ENCODE measurements at places on chromosomes 2 and 18.

- DNase-seq: no peak
- H3K27me3 ChIP-seq: no peaks in the 10 kb centered on the region
- peaks cover 48% of the 10 kb centered on the region for H3K4me1 ChIP-seq
- H3K27ac ChIP-seq: peak overlapping the region; percentile 46
- H3K4me3 ChIP-seq: peak overlapping the region; percentile 86
These were observed 157 bp downstream of the PTGR3 start for GRCh38 chr18:75208836-75209128.

DNA sequence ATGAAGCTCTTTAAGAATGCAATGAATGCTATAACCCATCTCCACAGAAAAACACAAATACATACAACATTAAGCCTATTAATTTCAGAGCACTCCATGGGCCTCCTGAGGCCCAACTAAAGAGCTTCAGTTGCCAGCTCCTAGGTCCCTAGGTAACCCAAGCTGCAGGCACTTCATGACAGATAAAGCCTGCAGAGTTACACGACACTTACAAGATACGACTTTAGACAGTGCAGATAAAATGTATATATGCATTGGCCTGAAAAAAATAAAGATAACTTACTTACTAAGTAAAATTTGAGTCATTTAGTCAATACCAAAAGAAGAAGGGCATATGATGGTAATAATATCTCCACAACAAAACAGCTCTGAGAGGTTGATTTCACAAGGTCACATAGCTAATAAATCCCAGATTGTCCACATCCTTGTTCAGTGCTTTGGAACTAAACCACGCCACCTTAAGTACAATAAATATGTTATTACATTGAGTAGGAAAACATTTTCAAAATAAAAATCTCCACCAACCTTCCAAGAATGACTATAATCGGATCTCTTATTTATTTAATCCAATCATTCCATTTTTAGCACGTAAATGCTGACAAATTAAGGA lies 3.4 kb downstream of the MAP4K3 start:
- H3K36me3 ChIP-seq: no peaks in the 10 kb centered on the region
- DNase-seq: no peak
- H3K4me3 ChIP-seq: no peak overlapping the region
- no peak overlapping the region for H3K27ac ChIP-seq
- peaks cover 18% of the 10 kb centered on the region for H3K4me1 ChIP-seq
- no peaks in the 10 kb centered on the region for H3K27me3 ChIP-seq

GRCh38 chr18:63257453-63257852 lies 62.1 kb downstream of the BCL2 start:
- peaks cover 24% of the 10 kb centered on the region for H3K36me3 ChIP-seq
- peaks cover 31% of the 10 kb centered on the region for H3K4me1 ChIP-seq
- no peak overlapping the region for H3K4me3 ChIP-seq
- H3K27me3 ChIP-seq: no peaks in the 10 kb centered on the region

DNA sequence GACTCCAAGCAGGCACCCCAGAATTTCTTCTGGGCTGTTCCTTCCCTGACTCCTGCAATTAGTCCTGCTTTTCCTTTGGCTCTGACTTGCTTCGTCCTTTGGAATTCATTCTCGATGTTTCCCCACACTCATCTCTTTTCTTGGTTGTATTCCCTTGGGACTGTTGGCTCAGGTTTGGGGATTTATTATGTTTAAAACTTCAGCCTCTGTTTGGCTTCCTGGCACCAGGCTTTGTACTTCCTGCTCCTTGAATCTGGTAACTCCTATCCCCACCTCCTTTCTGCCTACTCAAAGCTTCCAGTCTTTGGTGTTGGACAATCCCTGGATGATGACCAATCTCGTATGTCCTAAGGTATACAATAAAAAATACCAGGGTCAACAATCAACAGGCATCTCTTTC lies 1.8 kb upstream of the KCNE4 start:
- no peak overlapping the region for H3K27ac ChIP-seq
- DNase-seq: no peak
- no peaks in the 10 kb centered on the region for H3K36me3 ChIP-seq
- no peak overlapping the region for H3K4me3 ChIP-seq
- H3K4me1 ChIP-seq: no peaks in the 10 kb centered on the region
- no peaks in the 10 kb centered on the region for H3K27me3 ChIP-seq

- no peaks in the 10 kb centered on the region for H3K27me3 ChIP-seq
- H3K36me3 ChIP-seq: no peaks in the 10 kb centered on the region
- DNase-seq: no peak
- no peak overlapping the region for H3K4me3 ChIP-seq
These were observed 13.0 kb upstream of the ZCCHC2 start for GRCh38 chr18:62509779-62510178.

- no peak overlapping the region for H3K27ac ChIP-seq
- H3K27me3 ChIP-seq: peaks cover 61% of the 10 kb centered on the region
- no peaks in the 10 kb centered on the region for H3K36me3 ChIP-seq
- peaks cover 12% of the 10 kb centered on the region for H3K4me1 ChIP-seq
- no peak for DNase-seq
These were observed 81.6 kb downstream of the CIB4 start for GRCh38 chr2:26559556-26559955.

DNA sequence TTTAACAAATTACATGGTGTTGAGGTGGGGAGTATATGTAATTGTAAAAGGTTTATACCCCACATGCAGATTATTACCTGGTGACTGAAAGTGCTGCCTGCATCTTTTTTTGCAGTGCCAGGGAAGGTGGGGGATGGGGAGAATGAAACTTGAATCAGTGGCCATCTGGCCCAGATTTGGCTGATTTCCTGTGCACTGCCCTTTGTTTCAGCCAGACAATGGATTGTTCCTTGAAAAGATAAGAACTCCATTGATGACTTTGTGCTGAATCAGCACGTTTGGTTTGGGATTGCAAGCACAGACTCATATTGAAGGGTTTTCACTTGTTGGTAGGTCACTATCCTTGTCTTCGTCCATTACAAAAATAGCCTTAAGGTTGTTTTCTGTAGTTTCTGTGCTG lies 20.9 kb downstream of the GREB1L start:
- H3K4me1 ChIP-seq: no peaks in the 10 kb centered on the region
- H3K36me3 ChIP-seq: no peaks in the 10 kb centered on the region
- no peak overlapping the region for H3K27ac ChIP-seq
- no peak for DNase-seq
- H3K4me3 ChIP-seq: no peak overlapping the region

DNA sequence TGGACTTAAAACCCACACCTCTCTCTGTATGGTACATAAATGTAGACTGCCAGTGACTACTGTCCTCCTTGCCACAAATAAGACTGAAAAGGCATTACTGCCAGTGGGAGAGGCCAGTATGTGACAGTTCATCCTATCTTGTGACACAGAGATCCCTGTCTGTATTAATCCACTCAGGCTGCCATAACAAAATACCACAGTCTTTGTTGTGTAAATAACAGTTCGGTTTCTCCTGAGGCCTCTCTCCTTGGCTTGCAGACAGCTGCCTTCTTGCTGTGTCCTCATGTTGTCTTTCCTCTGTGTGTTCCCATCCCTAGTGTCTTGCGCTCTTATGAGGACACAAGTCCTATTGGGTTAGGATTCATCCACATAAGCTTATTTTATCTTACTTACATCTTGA lies 46.4 kb upstream of the IL1RL1 start:
- H3K27ac ChIP-seq: no peak overlapping the region
- peaks cover 12% of the 10 kb centered on the region for H3K4me1 ChIP-seq
- H3K27me3 ChIP-seq: no peaks in the 10 kb centered on the region
- no peak for DNase-seq
- H3K36me3 ChIP-seq: no peaks in the 10 kb centered on the region

GRCh38 chr2:191276792-191277465 lies 31.7 kb downstream of the MYO1B start:
- H3K4me1 ChIP-seq: no peaks in the 10 kb centered on the region
- no peak overlapping the region for H3K4me3 ChIP-seq
- no peaks in the 10 kb centered on the region for H3K27me3 ChIP-seq
- DNase-seq: no peak
- no peak overlapping the region for H3K27ac ChIP-seq

GRCh38 chr2:197888321-197888720 lies 83.9 kb downstream of the PLCL1 start:
- no peaks in the 10 kb centered on the region for H3K27me3 ChIP-seq
- H3K4me1 ChIP-seq: peaks cover 23% of the 10 kb centered on the region
- H3K4me3 ChIP-seq: no peak overlapping the region
- no peaks in the 10 kb centered on the region for H3K36me3 ChIP-seq
- no peak overlapping the region for H3K27ac ChIP-seq
- no peak for DNase-seq

DNA sequence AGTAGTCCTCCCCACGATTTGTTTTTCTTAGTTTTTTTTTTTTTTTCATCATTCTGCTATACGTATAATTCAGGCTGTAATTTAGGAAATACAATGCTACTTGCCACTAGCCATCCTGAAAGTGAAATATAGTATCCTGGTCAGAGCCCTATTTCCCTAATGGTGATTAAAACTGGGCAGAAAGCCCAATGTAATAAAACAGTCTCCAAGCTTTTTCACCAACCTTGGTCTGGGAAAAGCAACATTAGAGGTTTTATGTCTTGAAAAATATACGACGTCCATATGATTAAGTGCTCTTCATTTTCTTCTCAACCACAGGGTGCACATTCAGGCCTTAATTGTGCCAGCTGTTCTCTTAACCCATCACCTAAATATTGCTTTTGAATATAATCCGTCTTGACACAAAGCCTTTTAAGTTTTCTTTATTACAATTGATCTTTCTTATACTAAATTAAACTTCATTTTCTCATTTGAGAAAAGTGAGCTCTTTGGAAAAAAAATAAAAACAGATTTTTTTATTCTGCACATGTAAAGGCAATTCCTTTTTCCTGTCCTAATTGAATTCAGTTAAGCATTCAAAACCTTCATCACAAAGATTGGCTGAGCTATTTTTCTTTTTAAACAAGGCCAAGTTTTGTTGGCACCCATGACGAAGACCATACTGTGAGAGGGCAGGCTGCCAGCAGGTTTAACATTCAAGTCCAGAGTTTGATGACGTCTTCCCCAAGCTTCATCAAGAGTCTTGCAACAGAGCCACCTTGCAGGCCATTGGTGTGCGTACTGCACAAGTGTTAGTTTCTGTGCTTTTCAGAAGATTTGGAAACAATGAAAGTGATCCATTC lies 52.7 kb downstream of the MAP2 start:
- H3K36me3 ChIP-seq: no peaks in the 10 kb centered on the region
- no peak for DNase-seq
- H3K4me1 ChIP-seq: no peaks in the 10 kb centered on the region
- H3K4me3 ChIP-seq: no peak overlapping the region

DNA sequence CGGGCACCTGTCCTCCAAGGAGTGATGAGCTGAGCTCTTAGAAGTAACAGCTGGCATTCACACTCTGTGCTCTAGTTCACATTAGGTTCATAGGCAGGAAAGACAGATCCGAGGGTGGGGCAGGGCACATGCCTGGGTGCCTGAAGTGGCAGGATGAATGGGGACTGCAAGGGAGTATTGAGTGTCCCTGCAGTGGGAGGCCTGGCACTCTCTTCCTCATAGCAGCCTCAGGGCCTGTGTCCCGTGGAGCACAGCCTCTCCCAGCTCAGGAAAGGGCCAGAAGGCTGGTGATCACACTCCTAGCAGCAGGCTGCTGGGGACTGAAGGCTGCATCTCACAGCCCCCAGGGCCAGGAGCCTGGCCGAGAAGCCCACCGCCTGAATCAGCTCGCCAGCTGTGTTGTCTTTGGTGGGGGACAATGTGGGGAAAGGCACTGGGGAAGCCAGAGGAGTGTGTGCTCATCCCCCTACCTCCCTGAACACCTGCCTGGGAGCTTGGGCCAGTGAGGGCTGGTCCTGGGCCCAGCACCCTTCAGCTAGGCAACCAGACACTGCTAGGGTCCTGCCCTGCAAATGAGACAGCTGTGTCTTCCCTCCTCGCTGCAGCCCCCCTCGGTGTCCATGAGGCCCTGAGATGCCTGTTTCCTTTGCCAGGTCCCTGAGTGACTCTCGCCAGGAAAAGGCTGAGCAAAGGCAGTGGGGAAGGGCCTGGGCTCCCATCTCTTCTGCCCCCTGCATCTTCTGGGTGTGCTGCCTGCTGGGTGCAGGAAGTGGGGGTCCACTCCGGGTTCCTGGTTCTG lies 48.2 kb upstream of the HS6ST1 start:
- no peak overlapping the region for H3K4me3 ChIP-seq
- H3K27ac ChIP-seq: no peak overlapping the region
- no peaks in the 10 kb centered on the region for H3K36me3 ChIP-seq
- DNase-seq: no peak
- H3K27me3 ChIP-seq: no peaks in the 10 kb centered on the region

- H3K27ac ChIP-seq: no peak overlapping the region
- no peak overlapping the region for H3K4me3 ChIP-seq
- no peaks in the 10 kb centered on the region for H3K27me3 ChIP-seq
- peaks cover 21% of the 10 kb centered on the region for H3K36me3 ChIP-seq
These were observed 182.9 kb downstream of the DYM start for GRCh38 chr18:49277395-49278036.

GRCh38 chr2:182559623-182560022 lies 132.8 kb upstream of the PDE1A start:
- H3K27ac ChIP-seq: no peak overlapping the region
- no peaks in the 10 kb centered on the region for H3K4me1 ChIP-seq
- DNase-seq: no peak
- no peaks in the 10 kb centered on the region for H3K27me3 ChIP-seq

DNA sequence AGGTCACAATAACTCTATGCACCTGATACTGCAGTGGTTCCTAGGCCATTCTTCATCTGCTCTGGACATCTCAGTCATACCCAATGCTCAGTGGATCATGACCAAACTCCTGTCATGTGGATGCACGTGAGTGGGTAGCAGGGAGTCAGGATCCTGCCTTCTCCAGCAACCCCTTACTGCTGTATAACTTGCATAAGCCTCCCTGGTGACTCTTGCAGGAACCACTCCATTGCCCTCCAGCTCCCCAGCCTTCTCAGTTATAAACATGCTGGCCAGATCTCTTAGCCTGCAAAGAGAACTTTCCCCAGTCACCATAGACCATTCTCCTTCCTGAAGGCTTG lies 98.6 kb upstream of the ZNF397 start:
- H3K27me3 ChIP-seq: no peaks in the 10 kb centered on the region
- H3K4me3 ChIP-seq: no peak overlapping the region
- no peak for DNase-seq
- H3K4me1 ChIP-seq: no peaks in the 10 kb centered on the region
- no peak overlapping the region for H3K27ac ChIP-seq

DNA sequence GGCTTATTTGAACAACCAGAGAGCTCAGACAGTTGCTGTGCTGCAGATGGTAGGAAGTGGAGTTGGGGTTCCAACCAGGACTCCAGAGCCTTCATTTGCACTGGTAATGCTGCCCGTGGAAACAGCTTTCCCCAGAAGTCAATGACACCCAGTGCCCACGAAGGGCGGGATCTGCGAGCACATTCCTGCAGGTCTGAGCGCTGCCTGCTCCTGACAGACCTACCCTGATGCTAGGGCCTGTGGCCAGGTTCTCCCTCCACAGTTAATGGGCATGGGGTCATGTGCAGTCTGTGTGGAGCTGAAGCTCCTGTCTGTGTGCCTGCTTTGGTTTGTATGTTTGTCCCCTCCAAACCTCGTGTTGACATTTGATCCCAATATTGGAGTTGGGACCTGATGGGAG lies 299.0 kb upstream of the HS6ST1 start:
- no peak overlapping the region for H3K4me3 ChIP-seq
- no peak for DNase-seq
- no peak overlapping the region for H3K27ac ChIP-seq
- no peaks in the 10 kb centered on the region for H3K4me1 ChIP-seq
- no peaks in the 10 kb centered on the region for H3K27me3 ChIP-seq

All from CD4-positive, alpha-beta T cell (primary cell).